Tibial nerve (tissue), 4 donors: ENCODE measurements at places on chromosomes 1 and 21. TPM values are rescaled to one million over a fixed set of nuclear protein-coding genes. Genes with fewer than 3 reads are reported as not detected.
A peak's percentile ranks its signal among the peaks of the same experiment; 100 is the strongest.

The SUSD4 gene
- total RNA-seq: not detected

The ICOSLG gene
- total RNA-seq: 2.9 TPM

The LCE2B gene
- total RNA-seq: not detected

The ZNF593OS gene
- total RNA-seq: not detected

DNA sequence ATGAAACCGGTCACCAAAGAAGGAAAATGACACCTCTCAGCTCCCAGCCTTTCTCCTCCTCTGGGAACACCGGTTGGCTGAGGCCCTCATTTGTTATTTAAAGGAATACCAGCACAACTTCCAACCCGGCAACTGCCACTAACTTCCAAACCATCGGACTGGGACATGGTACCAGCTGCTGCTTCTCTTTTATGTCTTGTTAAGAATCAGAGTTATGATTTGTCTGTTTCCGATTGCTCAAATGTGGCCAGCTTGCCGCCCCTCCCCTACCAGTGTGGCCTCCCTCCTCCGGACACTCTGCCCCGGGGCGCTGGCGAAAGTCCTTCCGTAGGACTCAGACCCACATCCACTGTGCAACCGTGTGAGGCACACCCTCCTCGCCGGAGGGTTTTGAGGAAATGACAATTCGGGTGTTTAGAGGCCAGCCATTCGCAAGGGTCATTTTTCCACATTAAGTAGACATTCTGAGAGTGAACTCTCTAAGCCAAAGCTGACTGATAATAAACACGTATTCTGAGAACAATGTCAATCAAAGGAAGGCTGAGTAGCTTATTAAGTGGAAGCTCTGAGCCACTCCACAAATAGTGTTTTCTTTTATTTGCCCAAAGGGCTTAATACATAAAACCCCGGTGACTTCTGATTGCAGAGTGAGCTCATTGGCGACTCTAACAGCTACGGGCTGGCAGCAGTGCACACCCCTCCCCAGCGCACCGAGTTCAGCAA, 5.5 kb downstream of the RIPK4 start:
- no peak for DNase-seq
- peak overlapping the region; percentile 27 for H3K4me3 ChIP-seq
- no peak overlapping the region for H3K27ac ChIP-seq
- peaks cover 3% of the 10 kb centered on the region for H3K4me1 ChIP-seq

- no peak overlapping the region for H3K27ac ChIP-seq
- no peaks in the 10 kb centered on the region for H3K4me1 ChIP-seq
- no peaks in the 10 kb centered on the region for H3K36me3 ChIP-seq
- H3K4me3 ChIP-seq: no peak overlapping the region
- no peak for DNase-seq
These were observed 13.4 kb downstream of the PLA2G5 start for GRCh38 chr1:20083178-20083944.
